Left ventricle myocardium inferior (tissue), 1 donor: ENCODE measurements at places on chromosomes 16 and 17.
A peak's percentile ranks its signal among the peaks of the same experiment; 100 is the strongest.

- DNase-seq, result no peak
Observed at GRCh38 chr17:33038740-33039139, 47.1 kb downstream of the SPACA3 start.

GRCh38 chr17:74949455-74950115, 13.9 kb downstream of the OTOP3 start:
- no peak for DNase-seq

DNA sequence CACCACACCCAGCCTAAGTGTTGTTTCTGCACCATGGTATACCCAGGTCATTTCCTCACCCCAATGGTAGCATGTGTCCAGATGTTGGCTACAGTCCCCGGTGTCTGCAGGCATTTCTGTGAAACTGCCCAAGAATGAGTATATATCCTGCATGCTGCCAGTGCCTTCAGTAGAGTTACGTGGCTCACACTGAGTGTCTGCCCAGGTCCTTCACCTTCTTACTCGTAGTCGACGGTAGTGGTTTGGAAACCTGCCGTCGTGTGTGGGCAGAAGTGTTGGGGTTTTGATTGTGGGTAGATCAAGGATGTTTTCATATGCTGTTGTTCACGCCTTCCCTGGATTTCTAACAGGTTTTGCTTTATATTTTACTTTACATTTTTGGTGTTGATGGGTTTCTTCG, 16.8 kb downstream of the TCF25 start:
- DNase-seq, result no peak

DNA sequence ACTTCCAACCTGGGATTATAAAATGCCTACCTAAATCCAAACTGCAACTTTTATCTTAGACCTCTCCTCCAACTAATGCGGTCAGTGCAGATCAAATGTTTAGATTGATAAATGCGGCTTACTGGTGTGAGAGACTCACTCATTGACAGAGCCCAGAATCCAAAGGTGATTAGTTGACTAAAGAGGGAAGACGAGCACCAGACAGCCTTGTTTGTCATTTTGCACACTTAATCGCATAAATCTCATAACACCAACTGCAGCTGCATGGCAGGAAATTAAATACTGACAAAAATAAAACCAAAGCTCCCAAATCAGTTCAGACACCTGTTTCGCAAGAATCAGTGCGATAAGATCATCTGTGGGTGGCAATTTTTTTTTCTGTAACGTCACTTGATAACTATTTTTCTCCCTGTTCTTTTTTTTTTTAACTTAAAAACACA, 35.9 kb downstream of the NACA2 start:
- DNase-seq, result no peak

DNA sequence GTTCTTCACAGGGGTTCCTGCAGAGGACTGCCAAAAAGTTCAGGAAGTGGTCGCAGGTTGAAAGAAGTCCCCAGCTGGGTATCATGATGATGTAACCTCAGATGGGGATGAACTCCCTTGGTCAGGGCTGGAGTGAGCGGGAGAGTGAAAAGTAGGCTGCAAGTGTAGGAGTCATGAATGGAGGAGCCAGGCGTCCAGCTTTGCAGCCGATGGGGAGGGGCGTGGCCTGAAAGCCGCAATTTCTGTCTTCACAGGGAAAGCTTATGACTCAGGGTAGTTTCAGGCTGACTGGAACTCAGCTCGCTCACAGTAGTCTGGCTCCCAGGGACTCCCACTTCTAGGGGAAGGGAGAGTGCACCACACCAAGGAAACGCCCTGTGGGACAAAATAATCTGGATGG, 70.0 kb upstream of the HS3ST3A1 start:
- no peak for DNase-seq

DNA sequence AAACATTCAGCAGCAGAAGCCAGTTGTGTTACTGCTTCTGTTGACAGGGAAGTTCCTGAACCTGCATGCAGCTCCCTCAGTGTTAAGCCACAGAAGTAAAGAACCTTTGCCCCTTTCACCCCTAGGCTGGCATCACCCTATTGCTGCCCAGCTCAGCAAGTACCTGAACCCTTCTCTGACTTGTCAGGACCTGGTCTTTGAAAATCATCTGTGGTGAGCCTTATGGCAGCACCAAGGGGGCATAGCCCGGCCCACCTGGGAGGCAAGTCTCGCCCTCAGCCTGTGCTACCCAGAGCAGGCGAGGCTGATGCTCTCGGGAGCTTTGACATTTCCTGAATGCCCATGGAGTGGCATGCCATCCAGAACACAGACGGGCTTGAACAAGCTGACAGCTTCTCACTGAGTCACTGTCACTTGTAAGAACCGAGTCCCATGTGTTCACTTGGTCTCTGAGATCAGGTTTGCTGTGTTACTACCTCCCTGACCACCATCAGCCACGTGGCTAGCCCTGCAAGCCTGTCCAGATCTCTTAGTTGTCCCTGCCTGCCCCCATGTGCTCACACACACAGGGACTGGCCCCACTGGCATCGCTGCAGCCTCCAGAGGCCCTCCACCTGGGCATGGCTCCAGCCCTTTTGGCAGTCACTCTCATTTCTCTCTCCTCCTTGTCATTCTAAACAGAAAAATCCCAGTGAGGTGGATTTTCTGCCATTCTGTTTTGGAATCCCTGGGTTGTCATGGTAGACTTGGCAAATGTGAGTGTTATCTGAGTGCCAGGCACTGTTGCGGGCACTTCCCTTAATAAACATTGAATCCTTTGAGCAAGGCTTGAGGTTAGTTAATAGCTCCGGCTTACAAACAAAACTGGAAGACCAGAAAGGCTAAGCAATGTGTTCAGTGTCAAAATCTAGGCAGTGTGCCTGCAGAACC, 2.9 kb upstream of the CARMIL2 start:
- DNase-seq, result peak; percentile 80
